Activated CD4-positive, alpha-beta T cell treated with anti-CD3 and anti-CD28 coated beads, Interleukin-2, amount 10 ng/mL, durations not matched to agents 7 days and 5 days (primary cell): ENCODE measurements at places on chromosomes 13 and 19.

DNA sequence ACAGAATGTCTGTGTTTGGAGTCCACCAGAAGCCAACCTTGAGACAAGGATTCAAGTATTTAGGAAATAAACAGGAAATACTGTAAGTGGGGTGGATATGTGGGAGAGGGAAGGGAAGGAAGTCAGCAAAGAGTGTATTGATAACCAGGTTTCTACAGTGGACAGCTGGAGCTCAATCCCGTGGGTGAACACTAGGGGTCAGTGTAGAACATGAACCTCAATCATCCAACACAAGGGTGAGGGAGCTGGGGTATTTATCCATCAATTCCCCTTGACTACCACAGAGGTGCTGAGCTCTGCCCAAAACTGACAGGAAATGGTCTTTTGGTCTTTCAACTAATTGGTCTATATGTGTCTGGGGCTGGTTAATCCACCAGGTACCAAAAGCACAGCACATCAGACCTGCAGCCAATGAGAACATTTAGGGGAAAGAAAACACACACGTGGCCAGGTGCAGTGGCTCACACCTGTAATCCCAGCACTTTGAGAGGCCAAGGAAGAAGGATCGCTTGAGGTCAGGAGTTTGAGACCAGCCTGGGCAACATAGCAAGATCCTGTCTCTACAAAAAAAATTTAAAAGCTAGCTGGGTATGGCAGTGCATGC is 5.6 kb upstream of the SYDE1 start:
- H3K4me1 ChIP-seq, result peaks cover 3% of the 10 kb centered on the region
- H3K27ac ChIP-seq, result no peak overlapping the region
- peaks cover 1% of the 10 kb centered on the region for H3K36me3 ChIP-seq
- H3K27me3 ChIP-seq, result peaks cover 11% of the 10 kb centered on the region
- peak; percentile 68 for DNase-seq

DNA sequence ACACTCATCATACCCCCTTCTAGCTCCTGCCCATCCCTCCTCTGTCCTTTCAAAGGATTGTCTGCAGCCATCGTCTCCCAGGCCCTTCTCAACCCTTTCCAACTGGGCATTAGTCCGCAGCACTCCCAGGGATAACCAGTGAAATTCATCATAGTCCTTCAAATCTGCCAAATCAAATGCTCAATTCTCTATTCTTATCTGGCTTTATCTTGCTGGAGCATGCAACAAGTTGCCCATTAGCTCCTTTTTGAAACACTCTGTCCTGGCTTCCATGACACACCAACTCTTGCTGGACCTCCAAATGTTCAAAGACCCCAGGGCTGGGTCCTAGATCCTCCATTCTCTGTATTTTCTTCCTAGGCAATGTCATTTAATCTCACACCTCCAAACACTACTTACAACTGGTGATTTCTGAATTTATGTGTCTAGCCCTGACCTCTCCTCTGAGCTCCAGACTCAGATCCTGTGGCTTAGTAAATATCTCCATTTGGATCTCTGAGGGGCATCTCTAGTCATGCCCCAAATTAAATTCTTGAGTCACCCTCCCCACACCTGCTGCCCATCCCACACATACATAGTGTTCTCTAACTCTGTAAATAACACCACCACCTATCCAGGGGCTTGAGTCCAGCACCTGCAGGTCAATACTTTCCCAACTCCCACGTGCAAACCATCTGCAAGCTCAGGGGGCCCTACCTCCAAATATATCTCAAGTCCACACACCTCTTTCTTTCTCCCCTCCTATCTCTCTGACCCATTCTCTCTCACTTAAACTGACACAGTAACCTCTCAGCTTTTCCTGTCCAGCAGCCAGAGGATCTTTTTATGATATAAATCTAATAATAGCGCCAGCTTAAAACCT is 9.1 kb upstream of the ANKRD10 start:
- H3K4me1 ChIP-seq, result peaks cover 7% of the 10 kb centered on the region
- peaks cover 36% of the 10 kb centered on the region for H3K27me3 ChIP-seq
- no peak overlapping the region for H3K4me3 ChIP-seq
- no peak overlapping the region for H3K27ac ChIP-seq
- DNase-seq, result no peak
- no peaks in the 10 kb centered on the region for H3K36me3 ChIP-seq

GRCh38 chr19:10876459-10877240 is 5.3 kb downstream of the CARM1 start:
- peaks cover 13% of the 10 kb centered on the region for H3K36me3 ChIP-seq
- no peaks in the 10 kb centered on the region for H3K27me3 ChIP-seq
- no peak for DNase-seq
- no peak overlapping the region for H3K27ac ChIP-seq

- peaks cover 35% of the 10 kb centered on the region for H3K4me1 ChIP-seq
- peak overlapping the region; percentile 96 for H3K4me3 ChIP-seq
- DNase-seq, result no peak
- H3K27me3 ChIP-seq, result no peaks in the 10 kb centered on the region
- H3K27ac ChIP-seq, result peak overlapping the region; percentile 99
- peaks cover 33% of the 10 kb centered on the region for H3K36me3 ChIP-seq
Observed at GRCh38 chr19:19319732-19320360, 463 bp downstream of the SUGP1 start.

- H3K36me3 ChIP-seq, result peaks cover 30% of the 10 kb centered on the region
- DNase-seq, result peak; percentile 57
- peak overlapping the region; percentile 96 for H3K27ac ChIP-seq
- H3K4me3 ChIP-seq, result peak overlapping the region; percentile 26
- no peaks in the 10 kb centered on the region for H3K27me3 ChIP-seq
Observed at GRCh38 chr19:48726556-48726955, 7.0 kb upstream of the MAMSTR start.

DNA sequence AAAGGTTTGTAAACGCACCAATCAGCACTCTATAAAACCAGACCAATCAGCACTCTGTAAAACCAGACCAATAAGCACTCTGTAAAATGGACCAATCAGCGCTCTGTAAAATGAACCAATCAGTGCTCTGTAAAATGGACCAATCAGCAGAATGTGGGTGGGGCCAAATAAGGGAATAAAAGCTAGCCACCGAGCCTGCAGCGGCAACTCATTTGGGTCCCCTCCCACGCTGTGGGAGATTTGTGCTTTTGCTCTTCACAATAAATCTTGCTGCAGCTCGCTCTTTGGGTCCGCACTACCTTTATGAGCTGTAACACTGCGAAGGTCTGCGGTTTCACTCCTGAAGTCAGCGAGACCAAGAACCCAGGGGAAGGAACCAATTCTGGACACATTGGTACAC is 28.0 kb downstream of the ZNF175 start:
- H3K36me3 ChIP-seq, result peaks cover 3% of the 10 kb centered on the region
- no peak overlapping the region for H3K27ac ChIP-seq
- no peak overlapping the region for H3K4me3 ChIP-seq
- H3K27me3 ChIP-seq, result peaks cover 20% of the 10 kb centered on the region

DNA sequence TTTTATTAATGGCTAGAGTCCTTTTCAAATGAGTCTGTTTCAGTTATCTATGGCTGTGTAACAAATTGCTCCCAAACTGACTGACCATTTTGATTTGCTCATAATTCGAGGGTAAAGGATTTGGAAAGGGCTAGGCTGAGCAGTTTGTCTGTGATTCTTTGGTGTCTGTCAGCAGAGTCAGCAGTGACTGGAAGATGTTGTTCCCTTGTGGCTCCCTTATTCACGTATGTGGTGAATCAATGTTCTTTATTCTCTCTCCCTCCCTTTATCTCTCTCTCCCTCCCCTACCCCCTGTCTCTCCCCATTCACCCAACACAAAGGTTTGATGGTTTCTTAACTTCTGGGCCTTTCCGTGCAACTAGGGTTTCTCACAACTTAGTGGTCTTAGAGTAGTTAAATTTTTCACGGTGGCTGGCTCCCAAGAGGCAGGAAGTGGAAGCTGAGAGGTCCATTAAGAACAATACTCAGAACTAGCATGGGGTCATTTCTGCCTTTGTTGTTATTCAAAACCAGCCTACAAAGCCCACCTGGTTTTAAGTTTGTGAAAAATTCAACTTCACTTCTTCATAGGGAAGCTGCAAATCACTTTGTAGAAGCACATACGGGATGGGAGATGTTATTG is 772.5 kb upstream of the SLITRK1 start:
- no peak for DNase-seq
- no peak overlapping the region for H3K27ac ChIP-seq
- H3K27me3 ChIP-seq, result no peaks in the 10 kb centered on the region
- no peak overlapping the region for H3K4me3 ChIP-seq
- no peaks in the 10 kb centered on the region for H3K4me1 ChIP-seq

DNA sequence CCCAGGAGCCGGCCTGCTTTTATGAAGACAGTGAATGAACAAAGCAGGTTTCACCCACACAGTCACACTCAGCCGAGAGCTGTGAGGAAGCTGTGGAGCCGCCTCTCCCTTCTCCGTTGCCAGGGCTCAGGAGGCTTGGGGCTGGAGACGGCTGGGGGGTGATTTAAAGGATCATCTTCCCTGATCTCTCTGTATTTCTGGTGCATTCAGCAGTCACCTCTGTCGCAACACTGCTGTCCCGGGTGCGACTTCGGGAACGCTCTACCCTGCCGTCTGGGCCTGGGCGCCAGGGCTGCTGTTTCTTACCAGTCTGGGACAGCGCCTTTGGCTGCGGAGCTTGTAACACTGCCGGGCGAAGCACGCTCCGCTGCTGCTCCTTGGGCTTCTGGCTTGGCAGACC is 18.1 kb downstream of the CAPS start:
- H3K4me1 ChIP-seq, result no peaks in the 10 kb centered on the region

DNA sequence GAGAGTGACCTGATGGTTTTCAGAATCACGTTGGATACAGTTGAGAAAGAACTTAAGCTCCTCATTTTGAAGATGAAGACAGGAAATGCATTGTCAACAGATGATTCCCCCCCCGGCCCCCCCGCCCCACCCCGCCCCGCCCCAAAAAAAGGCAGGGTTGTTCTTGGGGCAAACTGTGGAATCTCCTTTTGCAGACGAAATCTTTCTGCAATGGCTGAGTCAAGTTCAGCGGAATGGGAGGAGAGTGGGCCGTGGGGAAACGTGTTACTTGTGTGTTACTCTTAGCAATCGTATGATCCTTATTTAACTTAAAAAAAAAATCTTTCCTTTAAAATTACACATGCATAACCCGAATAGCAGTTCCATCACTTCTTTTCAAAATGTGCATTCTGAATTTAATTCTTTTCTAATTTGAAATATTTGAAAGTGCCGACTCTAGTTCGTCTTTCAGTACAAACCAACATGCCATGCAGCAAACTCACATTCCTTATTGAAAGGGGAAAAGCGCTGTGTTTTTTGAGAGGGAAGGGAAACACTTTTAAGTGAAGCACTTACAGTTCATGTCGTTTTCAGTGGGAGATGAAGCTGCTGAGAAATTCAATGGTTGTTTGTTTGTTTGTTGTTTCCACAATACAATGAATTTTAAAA is 348.5 kb upstream of the ARGLU1 start:
- no peak overlapping the region for H3K27ac ChIP-seq
- H3K27me3 ChIP-seq, result peaks cover 9% of the 10 kb centered on the region
- H3K4me3 ChIP-seq, result no peak overlapping the region
- H3K4me1 ChIP-seq, result peaks cover 6% of the 10 kb centered on the region
- DNase-seq, result no peak

DNA sequence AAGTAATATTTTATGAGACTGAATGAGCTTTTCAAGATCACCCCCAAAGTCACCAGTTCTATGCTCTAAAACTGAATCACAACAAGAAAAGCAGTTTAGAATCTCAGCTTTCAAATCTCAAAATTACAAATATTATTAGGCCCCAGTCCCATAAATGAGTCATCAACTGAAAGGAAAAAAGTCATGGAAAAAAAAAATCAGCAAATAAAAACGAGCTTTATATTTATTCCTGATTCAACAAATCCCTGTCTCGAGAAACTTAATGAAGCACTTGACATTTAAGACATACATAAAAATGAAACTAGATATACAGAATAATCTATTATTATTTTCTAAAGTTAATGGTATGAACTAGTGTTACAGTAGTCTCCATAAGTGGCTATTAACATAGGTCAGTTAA is 203.0 kb downstream of the DIAPH3 start:
- no peaks in the 10 kb centered on the region for H3K27me3 ChIP-seq
- H3K4me1 ChIP-seq, result no peaks in the 10 kb centered on the region
- no peak for DNase-seq
- no peak overlapping the region for H3K27ac ChIP-seq
- no peak overlapping the region for H3K4me3 ChIP-seq
- H3K36me3 ChIP-seq, result peaks cover 21% of the 10 kb centered on the region

- DNase-seq, result no peak
- no peaks in the 10 kb centered on the region for H3K4me1 ChIP-seq
- no peaks in the 10 kb centered on the region for H3K36me3 ChIP-seq
- H3K27me3 ChIP-seq, result peaks cover 23% of the 10 kb centered on the region
- no peak overlapping the region for H3K27ac ChIP-seq
- H3K4me3 ChIP-seq, result no peak overlapping the region
Observed at GRCh38 chr13:113124211-113124970, 1.8 kb downstream of the F10 start.
